Progenitor cell of endocrine pancreas (in vitro differentiated cells): ENCODE measurements at places on chromosomes 7 and 10.

- no peak for DNase-seq
- peaks cover 15% of the 10 kb centered on the region for H3K4me1 ChIP-seq
- no peak overlapping the region for H3K4me3 ChIP-seq
- H3K27me3 ChIP-seq: no peaks in the 10 kb centered on the region
Observed at GRCh38 chr7:834277-834676, 2.0 kb downstream of the SUN1 start.

GRCh38 chr7:17725821-17726220 lies 214.5 kb downstream of the SNX13 start:
- H3K27ac ChIP-seq: no peak overlapping the region
- DNase-seq: no peak
- H3K36me3 ChIP-seq: no peaks in the 10 kb centered on the region
- no peaks in the 10 kb centered on the region for H3K27me3 ChIP-seq
- H3K4me1 ChIP-seq: no peaks in the 10 kb centered on the region
- H3K4me3 ChIP-seq: no peak overlapping the region

GRCh38 chr7:142445019-142445686 lies 187.3 kb upstream of the PRSS58 start:
- H3K27ac ChIP-seq: no peak overlapping the region
- H3K27me3 ChIP-seq: peaks cover 10% of the 10 kb centered on the region
- H3K36me3 ChIP-seq: no peaks in the 10 kb centered on the region
- no peak overlapping the region for H3K4me3 ChIP-seq
- H3K4me1 ChIP-seq: no peaks in the 10 kb centered on the region
- no peak for DNase-seq

- DNase-seq: no peak
- H3K4me3 ChIP-seq: no peak overlapping the region
- no peak overlapping the region for H3K27ac ChIP-seq
- no peaks in the 10 kb centered on the region for H3K27me3 ChIP-seq
- no peaks in the 10 kb centered on the region for H3K36me3 ChIP-seq
Observed at GRCh38 chr10:60314069-60314940, 75.4 kb downstream of the ANK3 start.

GRCh38 chr7:45716380-45717203 lies 142.4 kb downstream of the ADCY1 start:
- DNase-seq: no peak
- H3K4me1 ChIP-seq: no peaks in the 10 kb centered on the region
- H3K36me3 ChIP-seq: no peaks in the 10 kb centered on the region
- no peaks in the 10 kb centered on the region for H3K27me3 ChIP-seq

GRCh38 chr10:59134785-59135184 lies 41.7 kb upstream of the PHYHIPL start:
- no peak overlapping the region for H3K4me3 ChIP-seq
- H3K4me1 ChIP-seq: peaks cover 9% of the 10 kb centered on the region
- H3K27ac ChIP-seq: no peak overlapping the region
- no peaks in the 10 kb centered on the region for H3K36me3 ChIP-seq
- no peak for DNase-seq

- H3K36me3 ChIP-seq: no peaks in the 10 kb centered on the region
- peaks cover 4% of the 10 kb centered on the region for H3K4me1 ChIP-seq
- no peak overlapping the region for H3K4me3 ChIP-seq
- no peak for DNase-seq
Observed at GRCh38 chr7:135744938-135745702, 3.5 kb downstream of the FAM180A start.

DNA sequence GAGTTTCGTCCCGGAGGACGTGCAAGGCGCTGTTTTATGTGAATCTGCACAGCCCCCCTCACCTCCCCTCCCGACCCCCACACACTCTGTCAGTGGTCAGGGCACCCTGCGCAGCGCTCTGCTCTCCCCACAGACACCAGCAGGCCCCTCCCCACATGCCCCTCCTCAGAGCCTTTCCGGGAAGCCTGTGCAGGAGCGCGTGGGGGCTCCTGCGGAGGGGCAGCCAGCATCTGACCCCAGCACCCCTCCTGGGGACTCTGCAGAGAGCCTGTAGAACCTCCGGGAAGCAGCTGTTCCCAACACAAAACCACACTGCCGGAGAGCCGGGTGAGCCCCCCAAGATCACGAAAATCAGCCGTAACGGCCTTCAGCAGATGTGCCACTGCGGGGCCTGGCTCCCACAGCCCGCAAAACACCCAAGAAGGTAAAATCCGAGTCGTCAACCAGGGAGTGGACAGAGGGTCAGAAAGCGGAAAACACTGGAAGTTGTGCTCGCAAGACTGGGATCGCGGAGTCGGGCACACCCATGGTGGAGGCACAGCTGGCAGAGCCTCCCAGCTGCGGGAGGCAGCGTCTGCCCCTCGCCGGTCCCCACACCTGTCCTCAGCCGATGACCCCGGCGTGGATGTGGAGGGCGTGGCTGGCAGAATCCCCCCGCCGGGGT lies 53.8 kb upstream of the PDGFA start:
- no peak overlapping the region for H3K4me3 ChIP-seq
- H3K27me3 ChIP-seq: no peaks in the 10 kb centered on the region
- no peak for DNase-seq
- H3K27ac ChIP-seq: no peak overlapping the region
- peaks cover 20% of the 10 kb centered on the region for H3K36me3 ChIP-seq
- H3K4me1 ChIP-seq: no peaks in the 10 kb centered on the region

DNA sequence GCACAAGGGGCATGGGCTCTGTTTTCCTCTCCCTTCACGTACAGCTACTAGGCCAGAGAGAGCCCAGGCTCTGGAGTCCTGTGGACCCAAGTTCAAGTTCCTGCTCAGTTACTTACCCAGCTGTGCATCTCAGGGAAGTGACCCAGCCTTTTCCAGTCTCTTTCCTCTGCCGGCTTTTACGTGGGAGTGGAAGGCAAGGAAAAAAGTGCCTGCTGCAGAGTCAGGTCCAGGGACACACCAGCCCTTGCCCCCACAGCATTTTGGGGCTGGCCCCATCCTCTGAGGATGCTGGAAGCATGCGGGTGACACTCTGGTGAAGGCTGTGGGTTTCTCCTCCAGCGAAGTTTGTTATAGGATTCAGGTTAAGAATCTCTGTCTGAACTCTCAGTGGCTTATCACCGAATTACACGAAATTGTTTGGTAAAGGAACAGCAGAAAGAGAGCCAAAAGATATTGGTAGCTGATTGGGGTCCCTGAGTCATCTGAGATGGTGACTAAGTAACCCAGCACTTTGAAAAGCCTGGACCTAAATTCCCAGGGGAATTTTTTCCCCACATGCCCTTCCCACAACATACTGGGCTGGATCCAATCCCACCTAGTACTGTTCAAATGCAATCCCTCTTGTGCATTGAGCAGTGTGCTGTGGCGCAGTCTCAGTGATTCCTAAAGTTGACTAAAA lies 424.3 kb downstream of the RPS24 start:
- H3K4me3 ChIP-seq: no peak overlapping the region
- no peak overlapping the region for H3K27ac ChIP-seq
- peaks cover 17% of the 10 kb centered on the region for H3K4me1 ChIP-seq
- peaks cover 39% of the 10 kb centered on the region for H3K27me3 ChIP-seq
- DNase-seq: no peak

DNA sequence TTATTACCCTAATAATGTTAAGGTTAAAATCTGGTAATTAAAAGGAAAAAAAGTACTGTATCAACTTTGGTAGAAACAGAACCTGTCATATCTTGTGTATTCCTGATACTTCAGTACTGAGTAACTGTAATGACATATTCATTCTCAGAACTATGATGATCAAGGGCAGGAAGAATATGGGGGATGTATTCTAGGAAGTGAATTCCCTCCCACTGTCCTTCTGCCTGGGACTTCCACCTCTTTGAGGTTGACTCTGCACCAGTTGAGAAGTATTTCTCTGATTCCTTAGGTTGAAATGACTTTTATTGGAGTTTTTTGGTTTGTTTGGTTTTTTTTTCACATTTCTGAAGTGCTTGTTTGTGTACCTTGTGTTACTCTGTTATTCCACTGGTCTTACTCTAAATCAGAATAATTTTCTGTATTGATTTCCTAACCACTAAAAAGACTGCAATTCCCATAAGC lies 36.9 kb downstream of the WASL start:
- no peak for DNase-seq
- H3K36me3 ChIP-seq: peaks cover 8% of the 10 kb centered on the region
- no peaks in the 10 kb centered on the region for H3K27me3 ChIP-seq

DNA sequence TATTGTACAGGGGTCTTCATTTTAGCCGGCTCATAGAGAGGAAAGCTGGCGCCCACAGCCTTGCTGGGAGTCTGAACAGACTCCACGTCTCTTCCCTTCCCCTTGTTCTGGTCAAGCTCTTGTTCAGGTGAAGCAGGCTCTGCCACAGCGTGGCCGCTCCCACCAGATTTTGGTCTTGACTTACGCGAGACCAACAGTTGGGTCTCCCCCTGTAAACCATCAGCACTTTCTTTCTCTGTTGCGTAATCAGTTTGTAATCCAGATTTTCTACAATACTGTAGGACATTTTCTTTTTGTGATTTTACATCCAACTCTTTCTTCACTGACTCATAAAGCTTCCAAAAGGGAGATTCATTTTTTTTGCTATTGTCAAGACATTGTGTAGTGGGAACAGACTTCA lies 10.9 kb downstream of the MKI67 start:
- H3K4me3 ChIP-seq: no peak overlapping the region
- H3K27me3 ChIP-seq: no peaks in the 10 kb centered on the region
- no peak overlapping the region for H3K27ac ChIP-seq
- peaks cover 11% of the 10 kb centered on the region for H3K36me3 ChIP-seq

GRCh38 chr7:111104710-111105109 lies 13.8 kb downstream of the LRRN3 start:
- no peaks in the 10 kb centered on the region for H3K36me3 ChIP-seq
- no peak overlapping the region for H3K4me3 ChIP-seq
- DNase-seq: no peak
- no peak overlapping the region for H3K27ac ChIP-seq
- H3K4me1 ChIP-seq: peaks cover 14% of the 10 kb centered on the region

DNA sequence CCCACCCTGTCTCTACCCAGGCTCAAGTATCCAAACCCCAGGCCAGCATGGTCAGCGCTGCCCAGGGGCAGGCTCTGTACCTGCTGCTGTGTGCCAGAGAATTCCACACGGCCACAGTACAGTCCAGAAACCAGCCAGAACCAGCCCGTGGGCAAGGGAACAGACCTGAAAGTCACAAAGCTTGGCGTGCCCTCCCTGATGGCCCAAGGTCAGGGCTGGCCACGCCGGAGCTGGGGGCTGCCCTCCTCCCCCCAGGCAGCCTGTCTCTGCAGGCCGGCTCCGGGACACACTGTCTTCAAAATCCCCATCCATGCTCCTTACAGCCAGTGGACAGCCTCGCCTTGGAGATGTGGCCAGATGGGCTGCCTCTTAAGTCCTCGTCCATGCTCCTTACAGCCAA lies 78.4 kb downstream of the CTBP2 start:
- H3K4me3 ChIP-seq: no peak overlapping the region
- DNase-seq: no peak
- H3K27ac ChIP-seq: no peak overlapping the region
- no peaks in the 10 kb centered on the region for H3K27me3 ChIP-seq

DNA sequence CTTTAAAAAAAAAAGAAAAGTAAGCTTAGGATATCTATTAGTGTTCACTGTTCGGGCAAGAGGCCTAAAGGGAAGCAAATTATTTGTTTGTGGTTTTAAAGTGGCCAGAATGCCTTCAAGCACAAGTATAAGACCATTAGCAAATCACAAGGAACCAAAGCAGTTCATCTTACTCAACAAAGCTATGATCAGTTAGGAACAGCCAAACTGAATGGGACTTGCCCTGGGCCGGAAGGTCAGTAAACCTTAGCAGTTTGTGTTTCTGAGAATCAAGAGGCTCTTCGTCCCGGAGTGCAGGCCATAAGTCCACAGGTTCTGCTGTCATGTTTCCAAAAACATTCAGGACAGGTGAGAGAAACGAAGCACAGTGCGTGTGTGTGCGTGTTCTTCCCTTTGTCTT lies 4.5 kb downstream of the FBXW4 start:
- DNase-seq: no peak
- peak overlapping the region; percentile 79 for H3K27ac ChIP-seq
- H3K36me3 ChIP-seq: peaks cover 6% of the 10 kb centered on the region
- no peak overlapping the region for H3K4me3 ChIP-seq
- no peaks in the 10 kb centered on the region for H3K27me3 ChIP-seq
- H3K4me1 ChIP-seq: peaks cover 35% of the 10 kb centered on the region
